ENCODE measurements at places on chromosomes 4 and X.

GRCh38 chr4:80266902-80267380 lies 477 bp downstream of the FGF5 start:
- DNase-seq = no peak

- DNase-seq = no peak
Measured at GRCh38 chrX:69228732-69229131, 63.5 kb upstream of the PJA1 start.

- no peak for DNase-seq
Measured at GRCh38 chr4:126658411-126658810, 974.3 kb upstream of the INTU start.

DNA sequence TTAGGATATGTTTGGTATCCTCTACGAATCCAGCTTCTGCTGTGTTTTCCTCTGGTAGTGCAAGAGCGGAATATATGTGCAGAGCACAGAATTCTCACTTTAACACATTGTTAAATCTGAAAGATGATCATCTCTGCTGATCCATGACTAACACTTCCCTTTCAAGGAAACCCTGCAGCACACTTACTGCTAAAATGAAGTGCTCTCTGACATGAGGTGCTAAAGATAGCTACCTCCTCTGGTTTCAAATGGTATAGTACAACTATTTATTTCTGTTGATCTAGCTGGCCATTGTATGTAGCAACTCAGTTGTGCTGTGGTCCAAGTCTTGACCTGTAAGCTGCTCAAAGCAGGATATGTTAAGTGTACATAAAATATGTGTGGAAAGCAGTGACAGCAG lies 162.4 kb upstream of the FMR1 start:
- no peak for DNase-seq

GRCh38 chr4:163701916-163702315 lies 207.4 kb downstream of the TMA16 start:
- no peak for DNase-seq

- no peak for DNase-seq
Measured at GRCh38 chr4:41420541-41420940, 117.4 kb upstream of the LIMCH1 start.

GRCh38 chr4:2850966-2851798 lies 7.5 kb downstream of the ADD1 start:
- DNase-seq = no peak

DNA sequence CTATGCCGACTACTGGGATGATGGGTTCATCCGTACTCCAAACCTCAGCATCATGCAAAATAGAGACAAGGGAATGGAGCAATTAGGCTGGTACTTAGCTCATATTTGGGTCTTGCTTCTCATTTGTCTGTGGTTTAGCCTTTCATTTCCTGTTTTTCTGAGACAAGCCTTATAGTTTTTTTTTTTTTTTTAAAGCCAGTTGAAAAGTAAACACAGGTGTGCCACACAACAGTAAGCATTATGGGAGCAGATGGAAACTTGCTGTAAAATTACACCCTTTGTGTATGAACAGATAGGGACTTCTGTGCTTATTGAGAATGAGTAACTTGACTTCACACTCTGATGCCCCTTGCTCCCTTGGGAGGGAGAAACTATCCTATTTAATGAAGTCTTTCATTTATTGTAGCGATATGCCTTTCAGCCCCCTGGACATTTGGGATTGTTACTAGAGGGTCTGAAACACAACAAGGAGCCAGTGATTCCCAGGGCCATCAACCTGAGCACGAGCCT lies 13.7 kb downstream of the RASSF6 start:
- no peak for DNase-seq

GRCh38 chr4:121666091-121666679 lies 30.6 kb downstream of the ANXA5 start:
- no peak for DNase-seq

DNA sequence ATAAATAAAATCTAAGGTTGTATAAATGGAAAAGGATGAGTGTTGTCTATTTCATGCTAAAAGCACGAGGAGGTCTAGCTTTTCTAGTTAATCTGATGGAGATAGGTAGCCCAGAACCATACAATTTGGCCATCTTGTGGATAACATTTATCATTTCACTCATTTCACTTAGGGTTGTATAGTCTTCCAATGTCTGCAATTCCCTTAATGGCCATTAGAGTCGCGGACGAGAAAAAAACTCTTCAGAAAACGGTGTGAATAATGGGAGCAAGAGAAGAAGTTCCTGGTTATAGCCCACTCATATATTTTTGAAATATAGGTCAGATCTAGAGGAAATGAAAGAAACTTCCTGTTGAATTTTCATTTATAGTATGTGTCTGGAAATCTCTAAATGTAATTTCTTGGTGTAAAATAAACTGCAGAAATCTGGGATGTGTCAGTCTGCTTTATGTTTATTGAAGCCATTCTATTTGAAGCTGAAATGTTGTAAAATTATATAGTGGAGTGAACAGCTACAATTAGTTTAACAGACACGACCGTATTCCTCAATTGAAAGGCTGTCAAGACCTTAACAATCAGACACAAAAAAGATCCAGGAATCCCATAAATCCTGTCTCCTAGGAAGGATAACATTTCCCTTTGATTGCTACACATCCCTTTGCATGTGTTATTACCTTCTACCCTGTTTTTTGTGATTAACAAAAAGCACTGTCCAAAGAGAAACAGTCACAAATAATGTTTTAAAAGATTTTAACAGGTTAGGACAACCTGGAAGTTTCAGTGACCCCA lies 47.7 kb upstream of the MGST2 start:
- no peak for DNase-seq

All from CD4-positive, alpha-beta T cell treated with Interleukin-15 for 1 hour (primary cell).